Hematopoietic multipotent progenitor cell treated with erythropoietin and hydrocortisone succinate and interleukin-3 and kit ligand, for 17 days (in vitro differentiated cells): ENCODE measurements at places on chromosomes 13 and 19.

GRCh38 chr13:76439546-76439945 lies 446.7 kb downstream of the KCTD12 start:
- no peak for DNase-seq

DNA sequence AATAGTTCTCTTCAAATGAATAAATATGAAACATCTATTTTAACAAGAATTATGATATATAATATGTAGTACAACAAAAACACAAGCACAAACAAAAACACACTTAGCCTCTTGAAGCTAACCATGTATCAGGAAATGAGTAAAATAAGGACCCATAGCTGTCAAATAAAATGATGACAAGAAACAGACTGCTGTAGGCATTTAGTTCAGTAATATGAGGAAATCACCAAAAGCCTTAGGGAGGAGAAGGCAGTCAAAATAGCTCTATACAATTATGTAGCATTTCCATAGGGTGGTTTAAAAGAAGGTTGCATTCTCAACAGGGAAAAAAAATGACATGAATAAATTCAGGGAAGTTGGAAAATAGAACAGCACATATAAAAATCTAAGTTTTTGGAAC lies 163.4 kb downstream of the PCDH20 start:
- DNase-seq, result no peak

DNA sequence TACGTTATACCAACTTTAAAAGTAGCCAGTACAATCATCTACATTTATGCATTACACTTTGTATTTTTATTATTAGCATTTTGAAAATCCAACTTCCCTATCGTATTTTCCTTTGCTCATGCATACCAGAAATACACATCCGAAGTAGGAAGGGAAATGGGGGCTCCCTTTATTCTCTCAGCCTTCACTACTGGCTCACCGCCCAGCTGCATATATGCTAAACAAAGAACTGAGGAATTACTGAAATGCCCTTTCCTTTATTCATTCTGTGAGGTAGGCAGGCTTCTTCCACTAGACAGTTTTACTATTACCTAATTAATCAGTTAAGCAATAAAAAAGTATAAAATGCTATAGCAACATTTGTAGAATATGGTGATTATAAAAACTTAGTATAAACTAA lies 291.6 kb downstream of the KLF12 start:
- no peak for DNase-seq

GRCh38 chr19:3369337-3370213 lies 3.2 kb downstream of the NFIC start:
- no peak for DNase-seq

DNA sequence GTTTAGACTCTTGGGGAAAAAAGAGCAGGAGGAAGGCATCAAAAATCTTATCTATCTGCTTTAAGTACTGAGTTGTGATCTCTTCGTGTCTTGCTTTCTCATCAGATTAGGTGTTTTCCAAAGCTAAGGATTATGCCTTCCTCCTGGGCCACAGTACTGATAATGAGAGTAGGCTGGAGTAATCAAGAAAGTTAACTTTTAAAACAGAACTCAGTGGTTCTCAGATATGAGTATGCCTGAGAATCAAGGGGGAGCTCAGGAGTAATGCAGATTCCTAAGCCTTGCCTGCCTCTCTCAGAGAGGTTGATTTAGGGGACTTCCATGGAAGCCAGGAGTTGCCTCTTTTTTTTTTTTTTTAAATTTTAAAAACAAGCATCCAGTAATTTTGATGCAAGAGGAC lies 23.5 kb downstream of the CDADC1 start:
- DNase-seq, result no peak

DNA sequence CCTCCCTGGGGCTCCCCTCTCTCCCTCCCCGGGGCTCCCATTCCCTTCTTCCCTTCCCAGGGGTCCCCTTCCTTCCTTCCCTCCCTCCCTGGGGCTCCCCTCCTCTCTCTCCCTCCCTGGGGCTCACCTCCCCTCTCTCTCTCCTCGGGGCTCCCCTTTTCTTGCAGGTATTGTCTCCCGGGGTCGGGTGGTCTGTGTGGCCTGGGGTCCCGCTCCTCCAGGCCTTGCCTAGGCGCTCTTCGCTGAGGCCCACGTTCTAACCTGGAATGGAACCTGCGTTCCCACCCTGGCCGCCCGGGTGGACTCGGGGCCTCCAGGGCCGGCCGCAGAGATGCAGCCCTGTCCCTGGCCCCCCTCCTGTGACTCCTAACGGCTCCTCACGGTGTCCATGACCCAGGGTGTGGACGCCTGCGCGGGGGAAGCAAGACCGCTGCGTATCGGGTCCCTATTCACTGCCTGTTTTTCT lies 940 bp upstream of the DCUN1D2 start:
- peak; percentile 52 for DNase-seq

GRCh38 chr13:50644081-50644871 lies 199.2 kb downstream of the DLEU7 start:
- DNase-seq, result no peak

- no peak for DNase-seq
These were observed 58.5 kb downstream of the CEBPG start for GRCh38 chr19:33432015-33432414.
